ENCODE measurements at places on chromosomes 5 and 9.

DNA sequence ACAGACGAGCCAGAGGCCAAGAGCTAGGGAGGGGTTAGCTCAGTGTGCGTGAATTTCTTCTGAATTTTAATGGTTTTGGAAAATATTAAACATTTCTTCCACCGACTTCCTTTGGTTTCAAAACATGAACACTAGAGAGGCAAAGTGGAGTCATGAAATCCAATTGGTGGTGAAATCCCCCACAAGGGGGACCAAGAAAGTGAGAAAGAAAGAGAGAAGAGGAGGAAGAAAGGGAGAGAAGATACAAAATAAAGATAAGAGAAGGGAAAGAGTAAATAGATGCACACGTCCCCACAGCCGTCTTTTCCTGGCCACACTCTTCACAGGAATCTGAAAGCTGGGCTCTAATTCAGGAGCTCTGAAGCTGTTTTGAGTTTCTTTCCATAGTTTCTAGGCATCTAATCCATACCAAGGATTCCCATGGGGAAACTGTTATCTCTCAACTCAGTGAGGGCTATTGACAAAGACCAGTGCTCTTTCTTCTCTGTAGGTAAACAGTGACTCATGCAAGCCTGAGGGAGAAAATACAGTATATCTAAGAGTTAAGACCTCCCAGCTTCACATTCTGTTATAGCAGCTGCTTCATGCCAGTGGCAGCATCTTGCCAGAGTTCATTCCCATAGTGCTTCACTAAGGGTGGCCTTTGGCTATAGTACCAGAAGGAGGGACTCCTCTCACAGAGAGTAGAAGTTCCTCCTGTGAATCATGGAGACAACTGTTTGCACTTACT, 115.8 kb upstream of the LIFR start:
- peak; percentile 89 for DNase-seq

GRCh38 chr9:75116306-75116705, 28.0 kb downstream of the OSTF1 start:
- no peak for DNase-seq

GRCh38 chr9:127796225-127796813, 6.4 kb upstream of the FPGS start:
- DNase-seq = peak; percentile 5

- DNase-seq = no peak
These were observed 41.5 kb upstream of the PPP3R2 start for GRCh38 chr9:101636247-101636646.

- peak; percentile 11 for DNase-seq
These were observed 54.0 kb downstream of the GPR21 start for GRCh38 chr9:123087359-123087888.

GRCh38 chr9:1005043-1005667, 28.7 kb downstream of the DMRT3 start:
- peak; percentile 72 for DNase-seq

DNA sequence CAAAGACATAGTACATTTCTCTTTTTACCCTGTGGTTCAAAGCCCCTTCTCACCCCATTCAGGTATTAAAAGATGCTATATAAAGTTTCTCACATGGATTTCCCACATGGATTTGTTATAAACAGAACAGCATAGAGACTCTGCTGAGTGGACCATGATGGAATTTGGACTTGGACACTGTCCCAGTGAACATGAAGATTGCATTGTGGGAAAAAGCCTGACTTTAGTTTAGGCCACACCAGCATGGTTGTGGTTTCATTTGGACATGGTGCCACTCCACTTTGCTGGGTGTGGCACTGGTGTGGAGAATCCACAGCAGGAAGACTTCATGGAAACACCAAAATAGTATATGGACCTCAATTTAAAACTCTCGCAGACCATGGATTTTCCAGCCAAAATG, 124.6 kb downstream of the ARHGAP26 start:
- peak; percentile 36 for DNase-seq

GRCh38 chr5:39195198-39195826, 24.1 kb downstream of the FYB1 start:
- DNase-seq = no peak

Data from PC-3 (cell line).